ENCODE measurements at places on chromosomes 3 and 15. TPM values are rescaled to one million over a fixed set of nuclear protein-coding genes. Genes with fewer than 3 reads are reported as not detected.
A peak's percentile ranks its signal among the peaks of the same experiment; 100 is the strongest.

DNA sequence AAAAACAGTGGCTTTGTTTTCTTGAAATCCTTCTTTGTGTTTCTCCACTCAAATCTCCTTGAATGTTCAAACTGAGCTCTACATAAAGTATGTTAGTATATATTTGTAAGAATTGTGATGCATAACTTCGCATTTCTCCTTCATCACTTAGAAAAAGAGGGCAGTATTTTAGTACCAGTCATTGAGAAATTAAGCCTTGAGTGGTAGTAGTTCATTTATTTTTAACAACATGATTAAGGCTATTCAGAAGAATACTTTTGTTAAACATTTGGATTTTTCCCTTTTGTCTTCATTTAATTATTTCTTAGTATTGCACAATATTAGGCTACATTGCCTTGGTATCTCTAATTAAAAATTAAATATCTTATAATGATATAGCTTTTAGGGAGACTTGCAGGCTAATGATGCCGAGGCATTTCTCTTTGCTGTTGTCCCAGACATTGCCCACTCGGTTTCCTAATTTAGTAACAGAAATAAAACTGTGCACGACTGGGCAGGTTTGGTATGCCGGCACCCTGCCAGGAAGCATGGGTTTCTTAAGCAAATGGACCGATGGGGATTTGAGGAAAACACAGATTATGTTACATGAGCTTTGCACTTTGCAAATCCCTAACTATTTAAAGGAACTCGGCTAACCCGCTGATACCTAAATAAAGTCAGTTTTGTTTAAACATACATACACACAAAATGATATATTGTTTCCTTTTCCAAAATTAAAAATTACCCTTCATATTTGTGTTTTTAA, 54.7 kb downstream of the LRRC28 start:
- peak; percentile 90 for DNase-seq

DNA sequence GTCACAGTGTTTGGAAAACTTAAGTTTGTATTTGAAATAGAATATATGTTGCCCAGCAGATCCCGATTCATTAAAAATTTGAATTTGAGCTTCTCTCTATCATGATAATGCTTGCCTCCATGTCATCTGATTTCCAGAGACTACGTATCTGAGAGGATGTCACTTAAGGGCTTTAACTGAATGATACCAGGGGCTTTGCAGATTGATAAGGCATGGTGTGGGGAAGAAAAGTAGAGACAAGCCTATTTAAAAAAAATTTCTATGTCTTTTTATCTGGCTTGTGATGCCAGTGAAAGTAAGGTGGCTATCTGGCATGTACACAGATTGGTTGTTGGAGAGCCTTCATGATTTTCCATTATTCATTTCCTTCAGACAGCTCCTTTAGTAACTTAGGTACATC, 72.7 kb downstream of the UBE2E2 start:
- DNase-seq: no peak

DNA sequence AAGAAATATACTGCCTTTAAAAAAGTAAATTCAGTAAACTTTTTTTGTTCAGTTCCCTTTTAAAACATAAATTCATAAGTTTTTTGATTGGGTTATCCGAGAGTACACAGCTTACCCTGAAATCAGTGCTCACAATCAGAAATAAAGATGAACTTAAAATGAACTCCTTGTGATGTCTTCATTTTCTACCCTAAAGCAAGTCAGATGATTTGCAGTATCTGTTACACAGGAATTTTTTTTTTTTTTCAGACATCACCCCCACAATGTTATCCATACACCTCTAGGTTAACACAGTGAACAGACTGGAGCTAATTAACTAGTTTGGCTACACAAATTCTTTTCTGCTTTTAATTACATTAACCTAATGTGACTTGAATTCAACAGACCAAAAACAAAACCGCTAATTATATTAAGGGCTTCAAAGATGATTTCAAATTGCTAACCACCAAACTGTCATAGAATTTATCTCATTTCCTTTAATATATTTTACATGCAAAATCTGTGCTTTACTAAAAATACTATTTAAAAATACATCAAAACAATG, 1042.0 kb downstream of the ROBO1 start:
- DNase-seq: no peak

GRCh38 chr3:186700267-186700666, 16.9 kb upstream of the KNG1 start:
- no peak for DNase-seq

GRCh38 chr3:2525968-2526367, 427.3 kb downstream of the CNTN4 start:
- no peak for DNase-seq

- no peak for DNase-seq
Measured at GRCh38 chr15:101396484-101397261, 92.8 kb downstream of the PCSK6 start.

GRCh38 chr3:193743702-193744047, 150.7 kb downstream of the OPA1 start:
- DNase-seq: no peak

GRCh38 chr15:52217186-52217585, 26.0 kb upstream of the GNB5 start:
- no peak for DNase-seq

DNA sequence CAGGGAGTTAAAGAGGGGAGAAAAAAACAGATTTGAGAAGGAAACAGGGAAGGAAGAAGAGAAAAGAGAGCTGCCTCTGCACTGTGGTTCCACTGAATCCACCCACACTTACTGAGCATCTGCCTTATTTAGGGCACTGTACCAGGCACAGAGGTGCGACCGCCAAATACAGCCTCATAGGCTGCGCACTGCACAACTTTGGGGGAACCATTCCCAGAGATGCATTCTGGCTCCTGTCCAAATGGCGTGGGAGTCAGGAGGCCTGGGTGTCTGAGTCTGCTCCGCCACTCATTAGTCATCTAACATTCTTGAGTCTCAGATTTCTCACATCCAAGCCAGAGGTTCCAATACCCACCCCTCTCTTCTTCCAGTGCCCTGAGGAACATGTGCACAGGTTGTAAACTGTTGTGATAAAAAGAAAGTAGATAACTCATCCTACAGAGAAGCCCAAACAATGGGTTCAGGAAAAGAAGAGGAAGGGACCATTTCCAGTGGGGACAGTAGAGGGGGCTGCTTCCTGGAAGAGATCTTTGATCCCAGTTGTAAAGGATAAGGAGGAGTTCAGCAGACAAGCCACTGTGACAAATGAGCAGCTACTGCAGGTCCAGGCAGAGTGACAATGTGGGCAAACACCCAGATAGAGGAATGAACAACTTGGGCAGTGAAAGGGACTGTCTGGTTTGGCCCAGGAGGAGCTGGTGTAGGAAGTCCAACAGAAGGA, 254.6 kb downstream of the UACA start:
- DNase-seq: peak; percentile 94

Gene ACSBG1
- total RNA-seq: under 0.01 TPM

Gene TNFAIP8L3
- 162 TPM for total RNA-seq

Gene KNG1
- not detected for total RNA-seq

Gene UBE2E2
- total RNA-seq: 32.4 TPM

All from LHCN-M2 (cell line).